ENCODE measurements at places on chromosomes 16 and 17.
A peak's percentile ranks its signal among the peaks of the same experiment; 100 is the strongest.

DNA sequence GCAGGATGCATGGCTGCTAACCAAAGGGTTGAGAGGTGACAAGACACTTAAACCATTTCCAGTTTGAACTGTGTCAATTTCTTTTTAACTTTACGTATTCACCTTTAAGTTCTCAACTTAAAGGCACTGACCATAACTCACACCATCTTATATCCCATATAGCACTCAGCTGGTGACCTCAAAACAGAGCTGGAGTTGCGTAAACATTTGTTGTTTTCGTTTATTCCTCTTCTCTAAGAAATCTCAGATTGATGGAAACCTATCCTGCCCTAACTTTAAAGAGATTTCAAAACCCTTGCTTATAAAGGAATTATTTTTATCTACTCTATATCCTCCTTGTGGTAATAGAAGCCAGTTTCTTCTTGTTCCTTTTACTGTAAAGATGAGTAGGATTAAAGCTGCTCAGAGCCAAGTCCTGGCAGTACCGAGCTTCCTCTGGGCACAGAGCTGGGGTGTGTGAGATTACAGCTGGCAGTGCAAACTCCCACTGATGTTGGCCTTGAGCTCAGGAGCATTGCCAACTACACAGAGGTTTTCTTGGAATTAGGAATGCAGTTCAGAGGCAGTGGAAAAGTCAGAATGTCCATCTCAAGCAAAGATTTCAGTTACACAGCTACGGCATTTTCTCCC lies 1.3 kb downstream of the KCTD2 start:
- DNase-seq: no peak

DNA sequence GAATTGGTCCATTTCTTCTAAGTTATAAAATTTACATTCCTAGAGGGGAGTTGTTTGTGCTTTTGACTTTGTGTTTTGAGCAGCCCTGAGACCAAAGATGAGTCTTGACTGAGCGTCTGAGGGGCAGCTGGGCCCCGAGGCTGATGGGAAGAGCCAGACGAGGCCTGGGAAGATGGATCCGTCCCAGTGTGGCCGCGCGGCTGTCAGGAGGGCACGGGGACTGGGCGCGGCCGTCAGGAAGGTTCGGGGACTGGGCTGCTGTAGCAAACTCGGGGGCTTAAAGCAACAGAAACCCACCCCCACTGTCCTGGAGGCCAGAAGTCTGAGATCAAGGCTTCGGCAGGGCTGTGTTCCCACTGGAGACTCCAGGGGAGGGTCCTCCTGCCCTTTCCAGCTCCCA lies 38.2 kb upstream of the GNG13 start:
- DNase-seq: no peak

GRCh38 chr17:42891539-42892152 lies 9.0 kb upstream of the G6PC1 start:
- no peak for DNase-seq

DNA sequence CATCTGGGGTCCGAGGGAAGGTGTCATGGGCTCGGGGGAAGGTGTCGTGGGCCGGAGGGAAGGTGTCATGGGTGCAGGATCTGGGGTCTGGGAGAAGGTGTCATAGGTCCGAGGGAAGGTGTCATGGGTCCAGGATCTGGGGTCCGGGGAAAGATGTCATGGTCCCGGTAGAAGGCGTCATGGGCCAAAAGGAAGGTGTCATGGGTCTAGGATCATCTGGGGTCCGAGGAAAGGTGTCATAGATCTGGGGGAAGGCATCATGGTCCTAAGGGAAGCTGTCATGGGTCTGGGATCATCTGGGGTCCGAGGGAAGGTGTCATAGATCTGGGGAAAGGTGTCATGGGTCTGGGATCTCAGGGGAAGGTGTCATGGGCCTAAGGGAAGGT lies 942 bp downstream of the RAB40C start:
- DNase-seq: no peak

- peak; percentile 66 for DNase-seq
These were observed 35.8 kb upstream of the BCAS3 start for GRCh38 chr17:60641810-60642220.
